ENCODE measurements at places on chromosomes 7 and 10.

DNA sequence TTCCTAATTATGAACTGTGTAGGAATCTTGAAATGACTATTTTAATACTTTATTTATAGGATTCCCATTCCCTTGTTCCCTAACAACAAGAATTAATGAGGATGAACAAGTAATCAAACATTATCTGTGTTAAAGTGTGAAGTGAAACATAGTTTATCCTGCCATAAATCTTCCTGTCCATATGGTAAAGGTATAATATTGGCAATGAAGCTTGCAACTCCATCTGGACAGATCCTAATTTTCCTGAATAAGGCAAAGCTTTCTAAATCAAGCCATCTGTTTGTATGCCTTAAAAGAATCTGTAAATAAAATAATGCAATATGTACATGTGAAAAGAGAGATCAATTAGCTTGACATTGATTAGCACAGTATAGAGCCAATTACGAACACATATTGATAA lies 529.0 kb downstream of the ANKRD7 start:
- no peak for DNase-seq

DNA sequence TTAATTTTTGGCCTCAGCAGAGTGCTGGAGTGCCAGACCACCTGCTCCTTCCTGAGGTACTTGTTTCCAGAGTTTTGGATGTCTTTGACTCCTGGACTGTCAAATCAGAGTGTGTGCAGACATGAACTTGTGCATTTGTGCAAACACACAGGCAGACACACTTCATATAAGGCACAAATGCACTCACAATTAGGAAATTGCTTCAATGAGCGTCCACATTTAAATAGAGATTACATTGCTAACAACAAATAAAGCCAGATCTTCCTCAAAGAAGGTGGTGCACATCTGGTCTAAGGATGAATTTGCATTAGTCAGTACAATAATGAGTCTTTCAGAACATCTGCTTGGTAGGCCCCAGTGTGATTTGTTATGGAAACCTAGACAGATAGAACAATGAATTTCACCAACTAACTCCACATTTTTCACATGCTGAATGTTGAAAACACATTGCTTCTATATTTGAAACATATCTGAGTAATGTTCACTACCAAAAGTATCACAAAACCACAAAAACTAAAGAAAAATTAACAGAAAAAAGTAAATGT lies 266.7 kb upstream of the INHBA start:
- no peak for DNase-seq

DNA sequence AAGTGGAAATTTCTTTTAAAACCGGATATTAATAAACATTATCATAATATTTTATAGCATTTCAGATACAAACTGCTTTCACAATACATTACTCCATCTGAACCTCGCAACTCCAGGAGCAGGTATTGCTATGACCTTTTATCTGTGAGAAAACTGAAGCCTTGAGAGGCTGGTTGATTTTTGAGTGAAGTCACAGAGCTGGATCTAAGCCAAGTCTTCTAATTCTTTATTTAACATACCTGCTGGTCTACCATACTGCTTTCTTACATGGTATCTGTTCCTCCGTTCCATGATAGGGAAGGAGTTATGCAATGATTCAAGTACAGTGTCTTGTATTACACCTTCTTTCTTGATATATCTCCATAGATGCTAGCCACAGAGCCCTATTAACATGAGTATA lies 37.4 kb upstream of the ITGB8 start:
- no peak for DNase-seq

GRCh38 chr7:116588225-116588624 lies 63.4 kb downstream of the CAV1 start:
- DNase-seq = no peak

DNA sequence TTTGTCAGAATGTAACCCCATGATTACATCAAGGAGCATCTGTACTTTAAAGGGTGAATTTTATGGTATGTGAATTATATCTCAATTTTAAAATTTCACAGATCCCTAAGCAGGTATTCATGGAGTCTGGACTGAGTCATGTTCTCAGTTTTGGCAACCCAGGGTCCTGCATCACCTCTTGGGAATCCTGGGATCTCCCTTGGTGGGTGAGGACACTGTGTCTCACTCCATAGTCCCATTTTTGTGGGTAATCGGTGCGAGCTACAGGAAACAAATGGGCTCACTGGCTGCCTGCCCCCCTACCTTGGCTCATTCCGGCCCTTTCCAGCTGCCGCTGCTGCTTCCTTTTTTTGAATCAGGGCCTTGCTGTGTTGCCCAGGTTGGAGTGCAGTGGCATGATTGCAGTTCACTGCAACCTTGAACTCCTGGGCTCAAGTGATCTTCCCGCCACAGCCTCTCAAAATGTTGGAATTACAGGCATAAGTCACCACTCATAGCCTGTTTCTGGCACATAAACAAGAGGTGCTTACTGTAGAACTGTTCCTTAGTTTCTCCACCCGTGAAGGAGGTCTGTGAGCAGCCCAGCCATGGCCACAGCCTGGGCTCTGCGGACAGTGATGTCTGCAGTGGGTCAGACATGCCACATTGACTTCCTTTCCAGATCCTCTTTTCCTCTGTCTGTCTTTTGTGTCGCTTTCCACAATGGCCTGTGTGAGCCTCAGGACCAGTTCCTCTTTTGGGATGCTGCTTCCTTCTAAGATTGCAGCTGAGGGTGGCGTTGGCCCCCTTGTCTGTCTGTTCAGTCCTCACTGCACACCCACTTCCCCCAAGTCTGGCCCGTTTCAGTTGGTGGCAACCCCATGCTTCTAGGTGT lies 14.5 kb downstream of the PALD1 start:
- no peak for DNase-seq

- DNase-seq = no peak
Measured at GRCh38 chr10:103759100-103759781, 96.1 kb downstream of the SH3PXD2A start.

- no peak for DNase-seq
Measured at GRCh38 chr10:33419311-33419710, 84.8 kb upstream of the NRP1 start.

DNA sequence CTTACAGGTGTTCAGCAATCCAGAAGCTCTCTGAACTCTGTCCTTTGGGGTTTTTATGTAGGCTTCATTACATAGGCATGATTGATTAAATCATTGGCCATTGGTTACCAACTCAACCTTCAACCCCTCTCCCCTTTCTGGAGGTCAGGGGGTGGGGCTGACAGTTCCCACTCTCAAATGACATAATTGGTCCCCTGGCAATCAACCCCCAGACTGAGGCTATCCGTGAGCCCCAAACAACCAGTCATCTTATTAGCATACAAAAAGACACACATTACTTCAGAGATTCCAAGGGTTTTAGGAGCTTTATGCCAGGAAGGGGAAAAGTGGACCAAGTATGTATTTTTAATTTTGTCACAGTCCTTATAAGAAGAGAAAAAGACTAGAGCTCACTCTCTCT lies 92.1 kb downstream of the ZNF467 start:
- DNase-seq = no peak

- no peak for DNase-seq
Measured at GRCh38 chr7:55194522-55194921, 170.6 kb upstream of the LANCL2 start.

GRCh38 chr10:76982671-76983070 lies 654.9 kb downstream of the KCNMA1 start:
- DNase-seq = no peak

- no peak for DNase-seq
Measured at GRCh38 chr7:20896996-20897395, 110.3 kb upstream of the SP8 start.

GRCh38 chr7:92255308-92255707 lies 9.5 kb downstream of the ANKIB1 start:
- peak; percentile 18 for DNase-seq
